NAMALWA (cell line): ENCODE measurements at places on chromosomes 7 and 10.
A peak's percentile ranks its signal among the peaks of the same experiment; 100 is the strongest.

- no peak for DNase-seq
Observed at GRCh38 chr10:60654813-60655464, 123.3 kb upstream of the CDK1 start.

DNA sequence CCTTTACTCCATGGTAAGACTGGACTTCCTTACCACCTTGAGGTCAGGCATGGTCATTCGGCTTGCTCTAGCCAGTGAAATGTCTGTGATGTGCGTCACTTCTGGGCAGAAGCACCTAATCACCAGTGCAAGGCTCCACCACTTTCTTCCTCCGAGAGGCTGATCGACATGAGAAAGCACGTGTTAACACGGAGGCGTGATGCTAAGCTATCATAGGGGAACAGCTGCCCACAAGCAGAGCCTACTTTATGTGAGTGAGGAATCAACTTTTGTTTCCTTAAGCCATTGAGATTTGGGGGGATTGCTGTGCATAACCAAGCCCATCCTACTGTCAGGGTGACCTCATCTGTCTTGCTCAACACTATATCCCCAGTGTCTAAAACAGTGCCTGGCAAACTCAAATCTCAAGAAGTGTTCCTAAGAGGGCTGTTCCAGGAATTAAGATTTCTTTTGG is 23.1 kb upstream of the SAR1A start:
- DNase-seq: no peak

- DNase-seq: no peak
Observed at GRCh38 chr7:44288811-44289340, 36.5 kb downstream of the CAMK2B start.

- no peak for DNase-seq
Observed at GRCh38 chr10:87722716-87723115, 63.0 kb downstream of the PAPSS2 start.

DNA sequence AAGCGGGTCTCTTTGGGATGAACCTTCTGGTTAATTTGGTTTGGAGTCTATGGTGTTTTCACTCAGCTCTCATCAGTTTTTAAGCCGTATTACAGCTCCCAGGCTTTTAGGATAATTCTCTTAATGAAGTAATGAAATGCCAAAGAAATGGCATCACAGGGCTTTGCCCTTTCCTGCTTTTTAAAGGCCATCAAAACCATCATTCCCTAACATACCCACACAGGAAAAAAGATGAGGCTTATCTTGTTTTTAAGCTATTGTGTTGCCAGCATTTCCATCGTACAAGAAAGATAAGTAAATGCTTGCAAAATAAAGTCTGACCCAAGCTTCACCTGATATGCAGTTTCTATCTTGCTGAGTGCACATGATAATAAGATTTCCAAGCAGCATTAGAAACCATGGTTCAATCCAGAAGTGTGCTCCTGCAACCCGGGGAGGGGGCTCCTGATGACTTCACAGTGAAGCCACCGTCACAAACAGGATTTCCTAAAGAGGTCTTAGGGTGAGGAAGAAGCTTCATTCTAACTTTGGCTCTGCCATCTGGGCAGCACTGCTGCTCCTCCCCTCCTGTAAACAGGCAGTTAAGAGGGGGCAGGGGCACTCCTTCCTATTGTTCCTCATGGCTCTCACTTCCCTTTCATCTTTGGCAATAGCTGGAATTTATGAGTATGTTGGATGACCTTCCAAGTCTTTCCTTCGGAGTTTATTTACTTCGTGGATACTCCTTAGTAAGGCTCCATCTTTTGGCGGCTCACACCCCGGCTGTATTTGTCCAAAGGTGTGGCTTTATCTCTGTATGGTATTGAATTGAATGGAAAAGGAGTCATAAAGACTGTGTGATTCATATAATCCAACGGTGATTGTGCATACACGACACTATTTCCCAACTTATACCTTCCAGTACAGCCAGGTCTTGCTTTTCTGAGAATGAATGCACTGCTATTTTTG is 55.2 kb upstream of the FAM133B start:
- DNase-seq: no peak

- DNase-seq: peak; percentile 39
Observed at GRCh38 chr7:22094413-22095342, 149.0 kb upstream of the CDCA7L start.

DNA sequence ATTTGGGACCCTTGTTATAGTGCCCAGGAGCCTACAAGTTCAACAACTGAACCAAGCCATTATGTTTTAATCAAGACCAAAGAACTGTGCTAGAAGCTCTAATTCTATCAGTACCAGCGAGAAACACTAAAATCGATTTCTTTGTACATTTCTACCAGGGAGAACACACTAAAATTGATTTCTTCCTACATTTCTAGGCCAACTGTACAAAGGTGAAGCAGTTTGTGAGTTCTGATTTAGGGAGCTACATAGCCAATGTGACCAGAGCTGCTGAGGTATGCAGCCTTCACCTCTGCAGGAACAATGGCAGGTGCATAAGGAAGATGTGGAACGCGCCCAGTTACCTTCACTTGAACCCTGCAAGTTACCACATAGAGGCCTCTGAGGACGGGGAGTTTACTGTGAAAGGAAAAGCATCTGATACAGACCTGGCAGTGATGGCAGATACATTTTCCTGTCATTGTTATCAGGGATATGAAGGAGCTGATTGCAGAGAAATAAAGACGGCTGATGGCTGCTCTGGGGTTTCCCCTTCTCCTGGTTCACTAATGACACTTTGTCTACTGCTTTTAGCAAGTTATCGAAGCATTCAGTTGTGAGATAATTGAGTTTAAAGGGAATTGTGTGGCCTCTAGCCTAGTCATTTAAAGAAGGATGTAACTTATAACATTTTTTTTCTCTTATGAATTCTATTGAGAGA is 31.7 kb downstream of the HYAL4 start:
- DNase-seq: no peak

- DNase-seq: no peak
Observed at GRCh38 chr10:97584060-97584797, at the start of gene HOGA1. HOGA1 (plus strand) TSS chr10:97584389; CDS start chr10:97584704, 315 bp downstream.

DNA sequence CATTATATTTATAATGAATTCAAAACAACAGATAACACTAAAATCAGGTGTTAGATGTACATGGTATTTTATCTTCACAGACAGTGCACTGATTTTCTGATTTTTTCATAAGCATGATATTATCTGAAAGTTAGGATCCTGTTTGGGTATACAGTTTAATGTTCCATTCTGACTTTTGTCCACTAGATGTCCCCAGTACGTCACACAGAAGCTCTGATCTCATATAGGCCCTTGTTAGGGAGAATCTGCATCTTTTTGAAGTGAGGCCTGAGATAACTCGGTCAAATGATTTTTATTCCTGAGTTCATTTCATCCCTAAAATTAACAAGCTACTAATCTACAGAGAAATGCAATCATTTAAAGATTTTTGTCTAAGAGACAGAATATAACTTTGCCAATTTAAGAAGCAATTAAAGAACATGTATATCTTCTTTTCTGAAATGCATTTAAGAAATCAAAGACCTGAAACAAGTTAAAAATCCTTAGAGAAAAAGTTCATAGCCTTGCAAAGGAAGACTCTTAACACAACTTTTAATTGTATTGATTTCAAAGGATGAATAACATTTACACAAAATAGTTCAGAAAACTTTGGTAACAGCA is 72.0 kb upstream of the TES start:
- DNase-seq: peak; percentile 85

DNA sequence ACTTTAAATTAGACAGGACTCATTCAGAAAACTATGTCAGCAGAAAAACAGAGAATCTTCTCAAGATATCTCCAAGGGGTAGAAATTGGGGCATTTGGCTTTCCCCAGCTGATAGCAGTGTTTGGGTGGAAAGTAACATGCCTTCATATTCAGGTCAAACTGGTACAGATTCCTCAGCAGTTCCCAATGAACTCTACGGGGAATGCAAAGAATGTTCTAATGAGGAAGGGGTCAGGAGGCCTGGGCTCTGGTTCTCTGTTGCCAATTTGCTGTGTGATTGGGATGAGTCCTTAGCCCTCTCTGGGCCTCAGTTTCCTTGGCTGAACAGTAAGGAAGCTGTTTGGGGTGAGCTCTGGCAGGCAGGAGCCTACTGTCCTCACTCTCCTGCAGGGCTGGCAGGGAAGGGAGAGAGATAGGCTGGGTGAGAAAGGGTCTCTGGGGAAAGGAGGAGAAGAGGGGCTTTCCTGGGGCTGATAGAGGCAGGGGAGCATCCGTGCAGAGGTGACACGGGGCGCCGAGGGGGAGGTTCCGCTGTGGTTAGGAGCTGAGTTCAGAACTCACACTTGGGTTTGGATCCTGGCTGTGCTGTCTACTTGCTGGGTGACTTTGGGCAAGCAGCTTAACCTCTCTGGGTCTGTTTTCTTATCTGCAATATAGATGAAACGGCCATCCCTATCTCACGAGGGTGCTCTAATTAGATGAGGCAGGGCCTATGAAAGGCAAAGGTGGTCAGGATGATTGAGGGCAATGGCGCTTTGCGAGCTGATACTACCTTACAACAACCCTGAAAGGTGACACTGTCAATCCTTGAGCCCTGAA is 45.1 kb downstream of the SPOCK2 start:
- no peak for DNase-seq

- no peak for DNase-seq
Observed at GRCh38 chr10:112082120-112082519, 101.4 kb downstream of the GPAM start.

- DNase-seq: no peak
Observed at GRCh38 chr7:98679741-98680140, 62.7 kb downstream of the NPTX2 start.

- no peak for DNase-seq
Observed at GRCh38 chr10:113866551-113867394, 12.3 kb downstream of the NHLRC2 start.

DNA sequence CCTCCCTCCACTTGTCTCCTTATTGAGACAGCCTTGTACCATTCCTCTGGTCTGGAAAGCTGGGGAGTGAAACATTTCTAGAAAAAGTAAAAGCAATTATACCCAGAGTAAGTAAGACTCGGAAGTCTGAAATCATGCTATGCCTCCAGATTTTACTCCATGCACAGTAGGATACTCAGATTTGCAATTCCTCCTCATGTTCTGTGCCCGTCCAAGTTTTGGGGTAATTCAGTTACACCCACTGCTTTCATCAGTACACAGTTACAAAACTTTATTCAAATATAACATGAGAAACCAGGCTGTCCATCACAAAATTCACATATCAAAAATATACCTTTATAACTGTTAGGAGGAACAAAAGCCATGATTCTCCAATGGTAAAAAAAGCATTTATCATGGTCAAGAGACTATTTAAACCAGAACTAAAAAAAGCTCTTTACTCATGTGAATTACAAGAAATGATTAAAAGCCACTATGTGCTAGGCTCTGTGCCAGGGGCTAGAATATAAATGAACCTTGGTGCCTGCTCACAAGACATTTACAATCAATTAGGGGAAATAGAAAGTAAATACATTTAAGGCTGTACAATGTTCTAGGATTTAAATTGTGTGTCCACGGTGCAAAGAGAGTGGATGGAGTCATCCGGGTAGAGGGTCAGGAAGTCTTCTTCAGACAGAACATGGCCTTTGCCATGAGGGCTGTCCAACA is 320.2 kb downstream of the ELMO1 start:
- no peak for DNase-seq

DNA sequence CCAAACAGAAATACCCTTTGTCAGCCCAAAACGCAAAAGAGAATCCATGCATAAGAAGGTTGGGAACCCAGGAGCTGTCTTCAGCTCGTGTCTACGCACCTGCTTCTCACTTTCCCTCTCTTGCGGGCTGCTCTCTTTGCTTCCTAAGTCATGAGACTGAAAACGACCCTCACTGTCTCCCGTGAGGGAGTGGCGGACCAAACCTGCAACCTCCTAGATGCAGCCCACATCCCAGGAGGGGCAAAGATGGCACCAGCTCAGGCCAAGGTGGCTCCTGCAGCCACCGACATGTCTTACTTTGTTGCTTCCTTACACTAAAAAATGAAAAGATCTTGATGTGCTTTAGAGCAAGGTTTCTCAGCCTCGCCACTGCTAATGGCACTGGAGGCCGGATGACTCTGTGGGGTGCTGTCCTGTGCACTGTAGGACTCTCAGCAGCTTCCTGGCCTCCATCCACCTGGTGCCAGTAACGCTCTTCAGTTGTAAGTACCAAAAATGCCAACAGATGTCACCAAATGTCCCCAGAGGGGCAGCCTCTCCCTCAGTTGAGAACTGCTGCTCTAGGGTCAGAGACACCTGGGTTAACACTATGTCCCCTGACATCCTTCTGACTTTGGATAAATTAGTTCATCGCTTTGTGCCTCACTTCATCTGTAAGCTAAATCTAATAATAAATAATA is 179.8 kb upstream of the PFKP start:
- no peak for DNase-seq

DNA sequence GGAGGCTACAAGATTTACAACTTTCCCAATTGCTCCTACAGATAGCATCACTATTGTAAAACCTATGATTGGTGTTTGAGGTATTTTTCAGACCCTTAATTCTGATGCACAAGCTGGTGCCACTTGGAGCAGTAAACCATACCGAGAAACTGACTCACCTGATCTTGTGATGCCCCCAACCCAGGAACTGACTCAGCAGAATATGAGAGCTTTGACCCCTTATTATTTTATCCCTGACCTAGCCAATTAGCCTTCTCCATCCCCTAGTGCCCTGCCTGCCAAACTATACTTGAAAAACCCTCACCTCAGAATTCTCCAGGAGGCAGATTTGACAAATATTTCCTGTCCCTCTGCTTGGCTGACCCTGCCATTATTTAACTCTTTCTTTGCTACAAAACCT is 585.9 kb upstream of the GHITM start:
- no peak for DNase-seq

DNA sequence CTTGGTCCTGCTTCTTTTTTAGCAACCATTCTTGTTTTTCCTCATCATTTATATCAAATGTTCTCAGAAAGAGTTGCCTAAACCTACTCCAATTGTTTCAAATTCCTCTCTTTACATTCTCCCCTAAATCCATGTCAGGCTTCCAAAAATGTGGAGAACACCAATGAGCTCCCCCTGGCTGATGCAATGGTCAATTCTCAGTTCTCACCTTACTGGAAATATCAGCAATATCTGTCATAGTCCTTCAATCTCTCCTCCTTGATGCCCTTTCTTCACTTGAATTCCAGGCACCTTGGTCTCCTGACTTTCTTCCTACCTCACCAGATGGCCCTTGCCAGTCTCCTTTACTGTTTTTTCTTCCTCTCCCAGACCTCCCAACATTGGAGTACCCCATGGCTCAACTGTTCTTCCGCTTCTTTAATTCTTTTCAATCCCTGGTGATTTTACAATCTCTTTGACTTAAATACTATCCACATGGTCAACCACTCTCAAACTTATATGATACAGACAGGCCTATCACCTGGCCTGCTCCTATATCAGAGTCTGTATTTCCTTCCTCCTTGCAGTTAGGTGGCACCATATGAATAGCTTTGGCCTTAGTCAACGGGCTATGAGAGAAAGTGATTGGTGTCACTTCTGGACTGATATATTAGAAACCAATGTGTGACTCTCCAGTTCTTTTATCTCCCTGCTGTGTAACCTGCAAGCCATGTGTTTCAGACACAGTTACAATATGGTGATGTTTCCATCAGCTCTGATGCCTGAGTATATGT is 47.4 kb upstream of the CAV2 start:
- no peak for DNase-seq
